ENCODE measurements at places on chromosomes 3 and 15.

DNA sequence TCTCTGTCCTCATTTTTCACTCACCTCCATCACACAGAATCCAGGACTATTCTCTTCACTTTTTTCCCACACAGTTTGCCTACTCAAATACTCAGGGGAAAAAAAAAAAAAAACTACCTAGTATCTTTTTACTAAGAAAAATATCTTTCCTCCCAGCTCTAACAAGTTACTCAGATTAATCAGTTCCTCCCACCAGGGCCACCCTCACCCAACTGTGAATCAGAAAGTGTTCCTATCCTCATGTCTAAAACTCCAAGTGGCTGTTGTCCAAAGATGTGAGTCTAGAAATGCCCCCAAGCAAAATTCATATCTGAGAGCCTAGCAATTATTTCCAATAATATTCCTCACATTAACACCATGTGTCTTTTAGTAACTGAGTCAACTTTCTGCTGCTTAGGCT, 268.0 kb downstream of the ERC2 start:
- DNase-seq: no peak

DNA sequence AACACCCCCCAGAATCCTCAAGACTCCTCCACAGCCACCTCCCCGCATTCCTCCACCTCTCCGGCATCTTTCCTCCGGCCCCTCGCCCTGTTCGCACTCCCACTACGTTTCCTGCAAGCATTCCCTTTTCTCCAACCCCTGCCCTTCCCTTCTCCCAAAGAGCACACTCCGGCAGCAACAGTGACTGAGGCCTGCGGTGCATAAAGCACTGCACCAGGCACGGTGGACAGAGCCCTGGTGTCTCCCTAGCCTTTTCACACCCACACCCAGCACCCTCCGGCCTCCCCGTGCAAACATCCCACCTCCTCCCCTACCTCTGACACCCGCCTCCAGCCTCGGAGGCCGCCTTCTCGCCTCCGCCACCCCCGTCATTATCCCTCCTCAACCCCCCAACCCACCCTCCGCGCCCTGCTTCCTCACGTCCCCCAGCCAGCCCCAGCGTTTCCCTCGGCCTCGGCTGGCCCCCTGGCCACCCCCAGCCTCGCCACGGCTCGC, 577 bp downstream of the ZNF148 start:
- no peak for DNase-seq

- no peak for DNase-seq
Observed at GRCh38 chr3:69880069-69880640, 119.4 kb upstream of the SAMMSON start.

- DNase-seq: no peak
Observed at GRCh38 chr3:114418107-114418506, 124.3 kb downstream of the TIGIT start.

- DNase-seq: no peak
Observed at GRCh38 chr3:126857928-126858327, 125.0 kb upstream of the PLXNA1 start.

- no peak for DNase-seq
Observed at GRCh38 chr3:66554178-66554577, 53.4 kb upstream of the LRIG1 start.

GRCh38 chr3:5298453-5298852, 110.9 kb downstream of the EDEM1 start:
- DNase-seq: no peak

DNA sequence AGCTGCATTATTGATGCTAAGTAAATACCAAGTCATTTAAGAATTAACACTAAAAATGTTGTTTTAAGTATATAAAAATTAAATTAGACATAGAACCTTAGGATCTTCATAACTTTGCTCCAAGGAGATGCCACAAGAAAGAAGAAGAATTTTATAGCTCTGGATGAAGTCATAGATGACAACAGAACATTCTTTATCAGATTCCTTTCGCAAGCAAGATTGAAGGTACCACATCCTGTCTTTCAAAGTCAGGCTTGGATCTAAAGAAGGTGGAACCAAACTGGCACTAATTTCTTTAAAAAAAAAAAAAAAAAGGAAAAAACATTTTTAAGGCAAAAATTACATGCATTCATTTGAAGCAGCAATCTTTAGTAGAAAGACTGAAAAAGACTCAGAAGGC, 62.5 kb downstream of the POLQ start:
- DNase-seq: no peak

DNA sequence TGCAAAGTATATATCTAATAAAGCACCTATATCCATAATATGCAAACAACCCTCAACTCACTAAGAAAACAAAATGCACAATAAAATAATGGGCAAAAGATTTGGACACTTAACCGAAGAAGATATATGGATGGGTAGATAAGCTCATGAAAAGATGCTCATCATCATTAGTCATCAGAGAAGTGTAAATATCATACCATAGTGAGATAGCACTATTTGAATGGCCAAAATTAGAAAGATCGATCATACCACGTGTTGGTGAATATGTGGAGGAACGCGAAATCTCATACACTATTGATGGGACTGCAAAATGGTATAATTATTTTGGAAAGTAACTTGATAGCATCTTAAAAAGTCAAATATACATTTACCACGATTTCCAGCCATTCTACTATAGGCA, 40.5 kb downstream of the PLS1 start:
- DNase-seq: no peak

DNA sequence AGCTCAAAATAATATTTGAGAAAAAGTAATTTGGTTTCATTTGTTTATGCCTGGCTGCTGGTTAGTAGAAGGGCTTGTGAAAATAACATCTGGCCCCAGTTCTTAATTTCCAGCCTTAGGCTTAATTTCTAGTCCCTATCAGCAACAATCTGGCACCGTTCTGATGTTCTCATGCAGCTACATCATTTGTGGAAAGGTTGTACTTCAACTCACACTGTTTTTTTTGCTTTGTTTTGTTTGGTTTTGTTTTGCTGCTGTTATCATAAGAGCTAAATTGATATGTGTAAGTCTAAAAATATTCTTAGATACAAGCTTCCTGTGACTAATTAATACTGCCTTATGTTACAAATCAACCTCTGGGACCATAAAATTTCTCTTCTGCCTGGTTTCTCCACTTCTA, 8.9 kb downstream of the CPA3 start:
- no peak for DNase-seq

DNA sequence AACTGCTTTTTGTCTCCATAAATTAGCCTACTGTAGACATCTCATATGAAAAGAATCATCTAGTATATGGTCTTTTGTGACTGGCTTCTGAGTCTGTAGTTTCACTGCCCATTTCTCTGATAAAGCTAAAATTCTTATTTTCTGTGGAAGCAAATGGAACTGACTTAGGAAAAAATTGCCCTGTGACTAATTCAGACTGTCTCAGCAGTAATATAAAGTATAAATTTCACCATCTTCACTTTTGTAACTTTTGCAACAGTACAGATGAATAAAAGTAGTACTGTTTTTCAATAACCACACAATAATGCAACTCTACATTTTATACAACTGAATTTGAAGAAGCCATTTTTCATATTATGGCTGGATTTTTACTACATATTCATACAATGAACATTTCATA, 104.1 kb downstream of the TBC1D5 start:
- no peak for DNase-seq

- no peak for DNase-seq
Observed at GRCh38 chr3:123165163-123165562, 36.6 kb upstream of the SEC22A start.

- no peak for DNase-seq
Observed at GRCh38 chr3:59684766-59685165, 634.9 kb upstream of the CFAP20DC start.

- DNase-seq: no peak
Observed at GRCh38 chr3:120162400-120162799, 68.2 kb upstream of the GSK3B start.

DNA sequence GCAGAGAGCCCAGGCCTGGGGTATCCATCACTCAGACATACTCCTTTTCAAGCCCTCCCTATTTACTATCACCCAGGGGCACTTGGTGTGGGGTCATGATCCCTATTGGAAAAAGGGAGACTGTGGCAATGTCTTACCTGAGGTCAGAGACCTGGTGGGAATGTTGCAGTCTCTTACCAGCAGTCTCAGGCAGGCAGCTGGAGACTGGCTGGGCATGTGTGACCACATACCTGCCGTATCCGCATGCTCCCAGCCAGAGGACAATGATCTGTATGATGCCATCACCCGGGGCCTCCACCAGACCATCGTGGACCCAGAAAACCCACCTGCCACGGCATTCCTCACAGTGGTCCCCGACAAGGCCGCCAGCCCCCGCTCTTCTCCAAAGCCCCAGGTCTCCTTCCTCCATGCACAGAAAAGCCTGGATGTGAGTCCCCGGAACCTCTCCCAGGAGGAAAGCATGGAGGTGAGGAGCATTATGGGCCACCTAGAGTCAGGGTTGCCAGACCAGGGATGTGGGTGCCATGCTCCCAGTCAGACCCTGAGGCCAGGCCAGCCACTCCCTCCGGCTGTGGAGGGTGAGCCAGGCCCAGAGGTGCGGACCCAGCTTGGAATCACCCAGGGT, 5.9 kb downstream of the SH2D7 start:
- no peak for DNase-seq

DNA sequence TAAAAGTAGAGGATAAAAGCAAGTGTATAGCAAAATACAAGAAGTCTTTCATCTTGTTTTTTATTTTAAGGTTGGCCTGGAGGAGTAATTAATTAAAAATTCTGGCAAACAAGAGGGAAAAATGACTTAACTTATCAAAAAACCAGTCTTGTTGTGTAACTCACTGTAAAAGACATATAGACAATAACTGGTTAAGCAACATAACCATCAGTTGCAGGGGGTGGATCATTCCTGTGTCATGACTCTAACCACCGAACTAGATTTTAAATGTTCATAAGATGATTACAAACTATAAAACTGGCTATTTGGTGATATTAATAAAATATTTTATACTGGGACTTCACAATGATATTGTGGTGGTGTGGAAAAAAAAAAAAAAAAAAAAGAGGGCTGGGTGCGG, 130.6 kb downstream of the STAG1 start:
- DNase-seq: no peak

- DNase-seq: no peak
Observed at GRCh38 chr3:157027861-157028745, 131.8 kb downstream of the CCNL1 start.

GRCh38 chr3:34619990-34620389, 821.6 kb downstream of the PDCD6IP start:
- DNase-seq: no peak

DNA sequence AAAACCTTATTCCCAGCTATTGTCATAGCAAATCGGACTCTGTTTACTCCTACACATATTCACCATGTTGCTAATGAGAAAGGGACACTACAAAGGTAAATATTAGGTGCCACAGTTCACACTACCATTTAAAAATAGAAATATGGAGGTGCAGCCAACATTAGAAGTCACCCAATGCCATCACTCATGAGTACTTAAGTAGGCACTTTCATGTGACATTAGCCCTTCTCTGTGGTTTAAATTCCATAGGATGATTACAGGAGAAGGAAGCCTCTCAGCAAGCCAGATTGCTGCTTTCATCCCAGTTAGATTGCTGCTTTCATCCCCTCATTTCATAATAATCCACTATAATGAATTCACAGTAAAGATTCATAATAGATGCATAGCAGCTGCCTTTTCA, 376.8 kb upstream of the ALCAM start:
- no peak for DNase-seq

DNA sequence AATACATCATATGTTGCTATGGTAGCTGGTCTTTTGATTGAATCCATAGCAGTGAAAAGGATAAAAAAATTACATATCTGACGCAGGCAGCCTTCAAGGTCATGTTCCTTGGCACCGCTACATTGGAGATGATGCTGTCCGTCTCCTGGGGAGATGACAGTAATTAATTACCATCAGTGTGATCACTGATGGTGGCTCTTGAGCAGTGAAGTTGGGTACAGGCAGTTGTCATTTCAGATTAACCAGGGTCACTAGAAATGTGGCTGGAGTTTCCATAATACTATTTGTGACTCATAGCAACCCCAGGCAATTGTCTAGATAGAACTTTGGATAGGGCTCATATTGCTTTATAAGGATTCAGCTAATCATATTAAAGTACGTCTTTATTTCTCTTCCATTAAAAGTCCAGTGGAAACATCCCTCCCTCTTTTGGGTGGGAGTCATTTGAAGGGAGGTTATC, 136.3 kb downstream of the THSD4 start:
- no peak for DNase-seq

DNA sequence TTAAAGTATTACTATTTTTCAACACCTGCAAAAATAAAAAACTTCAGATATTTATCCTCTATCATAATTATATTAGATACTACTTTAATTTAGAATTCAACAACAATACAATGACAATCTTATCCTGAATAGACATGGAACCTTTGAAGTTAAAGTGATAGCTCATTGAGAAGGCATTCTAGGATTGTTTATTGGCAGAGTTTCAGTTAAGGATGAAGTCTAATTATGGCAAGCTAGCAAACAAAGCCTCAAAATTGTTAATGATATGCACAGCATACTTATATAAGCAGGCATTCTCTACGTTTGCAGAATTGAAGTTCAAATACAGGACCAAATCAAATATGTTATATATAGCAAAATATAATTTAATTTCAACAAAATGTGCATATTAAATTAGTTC, 91.2 kb upstream of the ABI3BP start:
- no peak for DNase-seq

- no peak for DNase-seq
Observed at GRCh38 chr15:46207341-46207740, 572.5 kb downstream of the SQOR start.

GRCh38 chr15:90915808-90916440, 12.8 kb downstream of the MAN2A2 start:
- no peak for DNase-seq

- no peak for DNase-seq
Observed at GRCh38 chr3:197305854-197306253, 7.4 kb upstream of the DLG1 start.

GRCh38 chr15:39128746-39129145, 452.1 kb upstream of the THBS1 start:
- no peak for DNase-seq

GRCh38 chr3:82217571-82217970, 456.1 kb upstream of the GBE1 start:
- no peak for DNase-seq

- DNase-seq: no peak
Observed at GRCh38 chr3:100023150-100023549, 91.2 kb downstream of the FILIP1L start.

DNA sequence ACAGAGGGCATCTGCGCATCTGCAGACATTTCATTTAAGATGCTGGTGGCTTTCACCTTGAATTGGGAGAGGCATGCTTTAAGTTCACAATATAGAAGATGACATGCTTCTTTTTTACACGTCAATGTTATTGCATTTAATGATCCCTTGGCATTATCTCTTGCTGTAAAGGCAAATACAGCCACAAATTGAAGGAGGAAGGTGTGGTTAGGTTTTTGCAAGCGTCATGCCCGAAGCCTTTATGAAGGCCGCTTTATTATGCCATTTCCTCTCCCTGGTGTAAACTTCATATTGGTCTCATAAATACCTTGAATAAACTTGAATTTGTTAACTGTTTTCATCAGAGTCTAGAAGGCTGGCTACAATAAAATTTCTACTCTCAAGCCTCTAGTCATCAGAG, 212.7 kb downstream of the PDZRN3 start:
- DNase-seq: no peak
